ENCODE measurements at places on chromosomes 2 and 18.
A peak's percentile ranks its signal among the peaks of the same experiment; 100 is the strongest.

GRCh38 chr2:15642011-15642814 lies 50.5 kb downstream of the DDX1 start:
- H3K27ac ChIP-seq: no peak overlapping the region
- no peak for DNase-seq
- peaks cover 5% of the 10 kb centered on the region for H3K4me1 ChIP-seq

GRCh38 chr2:208204166-208204565 lies 14.3 kb upstream of the C2orf80 start:
- no peaks in the 10 kb centered on the region for H3K4me1 ChIP-seq
- H3K36me3 ChIP-seq: no peaks in the 10 kb centered on the region
- DNase-seq: no peak
- H3K4me3 ChIP-seq: no peak overlapping the region

- no peak for DNase-seq
- no peaks in the 10 kb centered on the region for H3K27me3 ChIP-seq
- peak overlapping the region; percentile 66 for H3K27ac ChIP-seq
Observed at GRCh38 chr2:239292531-239292930, 108.3 kb downstream of the HDAC4 start.

DNA sequence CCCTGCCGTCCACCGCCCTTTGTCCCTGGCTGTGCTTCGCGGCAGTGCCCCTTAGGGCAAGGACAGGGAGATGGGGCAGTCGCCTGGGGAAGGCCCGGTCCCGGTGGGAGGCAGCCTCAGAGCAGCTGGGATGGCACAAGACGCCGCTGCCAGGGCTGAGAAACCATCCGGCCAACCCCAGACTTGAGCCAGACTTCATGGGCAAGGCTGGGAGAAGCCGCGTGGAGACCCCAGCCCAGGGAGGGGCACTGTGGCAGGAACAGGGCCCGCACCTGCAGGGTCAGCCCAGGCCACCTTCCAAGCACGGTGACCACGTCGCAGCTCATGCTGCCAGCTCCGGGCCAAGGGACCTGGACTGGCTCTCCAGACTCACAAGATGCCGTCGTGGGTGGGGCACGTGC lies 84.0 kb downstream of the NFATC1 start:
- H3K27ac ChIP-seq: no peak overlapping the region
- no peak overlapping the region for H3K4me3 ChIP-seq
- no peak for DNase-seq
- no peaks in the 10 kb centered on the region for H3K27me3 ChIP-seq
- no peaks in the 10 kb centered on the region for H3K36me3 ChIP-seq

GRCh38 chr2:186696290-186696689 lies 2.4 kb downstream of the FAM171B start:
- DNase-seq: no peak
- no peaks in the 10 kb centered on the region for H3K36me3 ChIP-seq
- H3K27me3 ChIP-seq: no peaks in the 10 kb centered on the region
- H3K4me1 ChIP-seq: no peaks in the 10 kb centered on the region

DNA sequence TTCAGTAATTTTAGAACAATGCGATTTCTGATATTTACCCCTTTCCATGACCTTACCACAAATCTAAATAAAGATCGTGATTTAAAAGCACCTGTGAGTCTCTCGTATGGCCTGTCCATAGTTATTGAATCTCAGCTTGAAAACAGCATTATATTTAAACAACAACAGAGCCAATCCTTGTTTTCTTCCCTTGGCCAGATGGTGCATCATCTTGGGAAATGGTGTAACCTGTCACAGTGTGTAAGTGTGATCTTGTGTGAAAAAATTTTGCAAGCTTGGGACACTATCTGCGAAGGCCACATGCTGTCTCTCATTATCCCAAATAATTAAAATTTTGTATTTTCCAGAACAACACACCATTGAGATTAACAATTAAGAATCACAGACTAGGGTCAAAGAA lies 262.7 kb upstream of the SPHKAP start:
- H3K27ac ChIP-seq: no peak overlapping the region
- no peaks in the 10 kb centered on the region for H3K4me1 ChIP-seq
- no peaks in the 10 kb centered on the region for H3K27me3 ChIP-seq
- H3K36me3 ChIP-seq: no peaks in the 10 kb centered on the region
- H3K4me3 ChIP-seq: no peak overlapping the region

DNA sequence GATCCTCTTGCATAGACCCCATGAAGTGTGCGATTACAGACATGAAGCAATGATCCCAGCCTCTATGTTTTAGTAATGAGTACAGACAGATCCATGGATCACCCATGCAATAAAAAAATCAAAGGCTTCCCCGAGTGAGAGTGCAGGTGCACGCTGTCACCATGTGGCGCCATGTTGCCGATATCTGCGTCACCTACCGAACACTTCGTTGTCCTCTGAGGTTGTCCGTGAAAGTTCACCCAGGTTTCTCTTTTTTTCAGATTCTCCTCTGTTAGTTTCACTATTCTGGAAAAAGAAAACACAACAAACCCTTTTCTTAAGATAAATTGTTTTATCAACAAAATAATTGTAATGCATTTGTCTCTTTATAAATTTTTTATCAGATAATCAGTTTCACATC lies 66.5 kb downstream of the MBP start:
- H3K4me3 ChIP-seq: no peak overlapping the region
- no peak for DNase-seq
- no peaks in the 10 kb centered on the region for H3K4me1 ChIP-seq

DNA sequence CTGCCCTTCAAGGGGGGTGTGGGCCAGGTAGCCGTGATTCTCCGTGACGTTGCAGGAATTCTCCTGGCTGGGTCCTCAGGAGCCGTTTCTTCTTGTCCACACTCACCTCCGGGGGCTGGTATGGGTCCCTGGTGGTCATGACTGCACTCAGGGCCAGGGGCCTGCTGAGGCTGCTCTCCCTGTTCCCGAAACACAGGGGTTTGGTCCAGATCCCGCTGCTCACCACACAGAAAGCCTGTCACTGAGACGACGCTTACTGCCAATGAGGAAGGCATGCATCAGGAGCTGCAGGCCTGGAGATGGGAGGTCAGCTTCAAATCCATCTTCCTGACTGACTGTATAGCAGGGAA lies 160.7 kb downstream of the RTP5 start:
- no peak overlapping the region for H3K4me3 ChIP-seq
- no peaks in the 10 kb centered on the region for H3K4me1 ChIP-seq
- no peaks in the 10 kb centered on the region for H3K36me3 ChIP-seq
- no peak for DNase-seq
- H3K27me3 ChIP-seq: no peaks in the 10 kb centered on the region

GRCh38 chr18:62338446-62339105 lies 13.5 kb downstream of the TNFRSF11A start:
- H3K4me3 ChIP-seq: no peak overlapping the region
- H3K27me3 ChIP-seq: no peaks in the 10 kb centered on the region
- H3K4me1 ChIP-seq: no peaks in the 10 kb centered on the region
- DNase-seq: no peak
- no peaks in the 10 kb centered on the region for H3K36me3 ChIP-seq

GRCh38 chr2:96727431-96727830 lies 12.4 kb downstream of the LMAN2L start:
- no peaks in the 10 kb centered on the region for H3K4me1 ChIP-seq
- H3K27me3 ChIP-seq: no peaks in the 10 kb centered on the region
- H3K36me3 ChIP-seq: peaks cover 31% of the 10 kb centered on the region
- DNase-seq: no peak

GRCh38 chr18:58805467-58806187 lies 59.0 kb upstream of the ZNF532 start:
- DNase-seq: peak; percentile 54
- no peaks in the 10 kb centered on the region for H3K27me3 ChIP-seq
- no peak overlapping the region for H3K4me3 ChIP-seq

- H3K27ac ChIP-seq: no peak overlapping the region
- no peak overlapping the region for H3K4me3 ChIP-seq
- no peaks in the 10 kb centered on the region for H3K4me1 ChIP-seq
- DNase-seq: no peak
- no peaks in the 10 kb centered on the region for H3K36me3 ChIP-seq
Observed at GRCh38 chr2:23435250-23436035, 50.5 kb downstream of the KLHL29 start.

DNA sequence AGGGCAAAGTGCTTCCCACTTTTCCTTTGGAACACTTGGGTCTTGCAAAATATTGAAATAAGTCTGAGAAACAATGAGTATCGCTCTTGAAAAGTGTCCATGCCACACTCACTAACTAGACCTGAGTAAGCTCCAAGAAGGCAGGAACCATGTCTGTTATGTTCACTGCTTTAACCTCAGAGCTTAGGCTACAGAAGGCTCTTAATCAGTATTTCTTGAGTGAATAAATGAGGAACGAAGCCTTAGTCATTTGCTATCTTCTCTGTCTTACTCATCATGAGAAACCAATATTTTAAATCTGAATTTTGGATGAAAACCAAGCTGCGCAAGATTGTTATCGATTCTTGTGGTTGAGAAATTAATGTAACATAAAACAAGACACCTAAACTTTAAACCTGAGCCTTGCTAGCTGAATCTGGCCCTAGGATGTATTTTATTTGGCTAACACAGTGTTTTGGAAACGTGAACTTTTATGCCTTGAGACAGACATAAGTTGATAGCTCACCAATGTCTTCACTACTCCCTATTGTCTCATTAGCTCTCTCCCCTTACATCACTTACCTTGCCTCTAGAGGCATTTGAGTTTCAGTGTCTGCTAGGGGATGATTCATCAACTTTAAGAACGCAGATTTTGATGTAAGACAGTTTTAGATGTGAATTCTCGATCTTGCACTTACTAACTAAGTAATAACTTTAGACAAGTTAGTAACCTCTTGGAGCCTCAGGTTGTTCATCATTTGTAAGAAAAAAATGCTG lies 392.8 kb upstream of the MEIS1 start:
- no peaks in the 10 kb centered on the region for H3K4me1 ChIP-seq
- no peaks in the 10 kb centered on the region for H3K36me3 ChIP-seq
- no peak for DNase-seq
- H3K4me3 ChIP-seq: no peak overlapping the region
- H3K27ac ChIP-seq: no peak overlapping the region

Measured in A673 (cell line).